Activated CD4-positive, alpha-beta T cell treated with anti-CD3 and anti-CD28 coated beads, Interleukin-10, Interleukin-2, amounts not matched to agents 100 ng/mL and 50 ng/mL, durations not matched to agents 16 hours and 8 hours (primary cell): ENCODE measurements at places on chromosomes 13 and 19.

DNA sequence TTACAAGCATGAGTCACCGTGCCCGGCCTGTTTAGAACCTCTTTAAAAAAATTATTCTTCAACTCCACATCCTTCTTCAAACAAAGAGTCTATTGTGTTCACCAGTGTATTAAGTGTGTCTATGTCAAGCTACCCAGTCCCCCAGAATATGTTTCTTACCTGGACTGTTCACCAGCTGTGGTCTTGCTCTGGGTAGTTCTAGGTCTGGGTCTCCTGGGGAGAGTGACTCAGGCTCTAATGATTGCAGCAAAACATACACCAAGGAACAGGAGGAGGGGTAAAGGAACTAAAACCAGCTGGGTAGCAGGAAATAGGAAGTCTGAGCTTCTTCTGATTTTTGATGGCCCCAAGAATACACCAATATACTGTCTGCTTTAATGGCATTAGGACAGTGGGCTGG is at the start of gene FPR1:
TSS of gene FPR1 (minus strand) at position 224 of the 400 bp plus-strand sequence. CDS start 4,884 bp downstream, outside the sequence.
- no peak for DNase-seq

DNA sequence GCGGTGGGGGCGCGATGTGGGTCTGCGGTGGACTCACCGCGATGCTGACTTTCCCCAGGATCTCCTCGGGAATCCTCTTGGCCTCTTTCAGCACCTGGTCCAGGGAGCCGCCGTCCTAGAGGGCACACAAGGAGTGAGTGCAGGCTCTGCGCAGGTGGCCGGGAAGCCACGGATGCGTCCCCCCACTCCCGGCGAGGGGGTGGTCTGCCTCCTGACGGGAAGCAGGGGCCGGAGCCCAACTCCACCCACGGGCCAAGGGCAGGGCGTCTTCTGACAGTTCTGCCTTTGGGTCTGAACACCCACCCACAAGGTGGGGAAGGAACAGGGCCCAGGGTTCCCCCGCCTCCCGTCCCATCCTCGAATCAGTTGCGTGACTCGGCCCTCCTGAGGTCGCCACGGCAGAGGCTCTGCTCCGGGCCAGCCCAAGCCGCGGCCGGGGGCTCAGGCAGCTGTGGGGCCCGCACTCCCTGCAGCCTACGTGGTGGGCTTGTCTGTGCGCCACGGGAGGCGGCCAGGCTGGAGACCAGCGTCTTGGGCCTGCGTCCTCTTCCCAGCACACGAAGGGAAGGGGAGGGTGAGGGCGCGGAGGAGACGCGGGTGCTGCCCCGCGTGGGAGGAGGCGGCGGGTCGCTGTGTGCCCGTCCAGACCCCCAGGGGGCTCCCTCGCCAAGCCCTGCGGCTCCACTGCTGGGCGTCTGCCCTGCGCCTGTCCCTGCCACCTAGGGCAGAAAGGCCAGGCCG is 21.4 kb downstream of the MAP2K2 start:
- DNase-seq: no peak

DNA sequence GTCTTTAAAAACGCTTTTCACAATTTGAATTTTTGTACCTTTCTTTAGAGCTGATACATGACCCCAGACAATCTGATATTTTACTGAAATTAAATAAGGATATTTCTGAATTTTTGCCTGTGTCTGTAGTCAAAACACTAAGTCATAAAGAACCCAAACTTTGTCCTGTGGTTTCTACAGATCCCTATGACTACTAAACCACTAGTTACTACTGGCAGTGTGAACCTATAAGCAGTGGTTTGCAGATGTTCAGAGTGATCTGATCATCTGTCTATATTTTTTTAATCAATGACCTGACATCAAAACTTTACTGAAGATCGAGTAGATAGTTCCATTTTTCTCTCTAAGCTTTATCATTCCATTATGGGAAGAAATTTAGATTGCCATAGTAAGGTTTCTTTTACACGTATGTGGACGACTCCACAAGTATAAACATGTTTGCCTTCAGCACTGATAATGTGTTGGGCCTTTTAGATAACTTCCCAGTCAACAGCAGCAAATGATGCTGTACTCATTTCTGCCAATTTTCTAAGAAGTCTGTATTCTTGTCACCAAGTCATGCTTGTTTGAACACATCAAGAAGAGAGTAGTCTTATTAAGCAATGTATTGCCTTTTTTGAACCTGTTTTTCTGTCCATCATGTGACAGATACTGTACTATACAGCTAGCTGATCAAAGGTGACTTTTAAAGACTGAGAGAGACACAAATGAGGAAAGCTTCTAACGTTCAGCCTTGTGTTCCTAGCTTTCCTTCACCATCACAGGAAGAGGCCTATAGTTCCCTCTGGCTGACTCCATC is 21.8 kb downstream of the POLR1D start:
- no peak for DNase-seq

GRCh38 chr13:41833201-41833600 is 127.7 kb downstream of the VWA8 start:
- DNase-seq: no peak

- no peak for DNase-seq
These were observed 18.4 kb upstream of the RCBTB2 start for GRCh38 chr13:48551329-48551728.

DNA sequence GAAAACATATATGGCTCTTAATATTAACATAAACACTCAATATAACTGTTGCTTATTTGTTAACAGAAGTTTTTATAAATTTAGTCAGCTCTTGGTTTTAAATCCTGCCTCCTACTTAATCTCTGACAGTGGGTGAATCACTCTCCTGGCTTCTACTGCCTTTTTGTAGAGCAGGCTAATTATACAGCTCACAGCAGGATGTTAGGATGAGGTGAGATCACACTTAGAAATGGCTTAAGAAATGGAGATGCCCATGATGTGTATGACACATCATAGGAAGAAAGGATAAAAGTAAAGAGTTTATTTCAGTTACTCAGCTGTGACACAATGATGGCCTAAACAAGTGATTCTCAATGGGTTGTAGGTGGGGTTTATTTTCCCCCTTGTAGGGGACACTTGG is 345.6 kb downstream of the SPRY2 start:
- DNase-seq: no peak

GRCh38 chr19:12843999-12844732 is 5.9 kb downstream of the MAST1 start:
- DNase-seq: no peak

- DNase-seq: no peak
These were observed 537.6 kb downstream of the EFNB2 start for GRCh38 chr13:105997581-105998550.

GRCh38 chr13:31773538-31773937 is 34.2 kb downstream of the RXFP2 start:
- no peak for DNase-seq

GRCh38 chr19:8820234-8820633 is 11.9 kb downstream of the ZNF558 start:
- DNase-seq: no peak
